ENCODE measurements at places on chromosomes 12 and 14.

DNA sequence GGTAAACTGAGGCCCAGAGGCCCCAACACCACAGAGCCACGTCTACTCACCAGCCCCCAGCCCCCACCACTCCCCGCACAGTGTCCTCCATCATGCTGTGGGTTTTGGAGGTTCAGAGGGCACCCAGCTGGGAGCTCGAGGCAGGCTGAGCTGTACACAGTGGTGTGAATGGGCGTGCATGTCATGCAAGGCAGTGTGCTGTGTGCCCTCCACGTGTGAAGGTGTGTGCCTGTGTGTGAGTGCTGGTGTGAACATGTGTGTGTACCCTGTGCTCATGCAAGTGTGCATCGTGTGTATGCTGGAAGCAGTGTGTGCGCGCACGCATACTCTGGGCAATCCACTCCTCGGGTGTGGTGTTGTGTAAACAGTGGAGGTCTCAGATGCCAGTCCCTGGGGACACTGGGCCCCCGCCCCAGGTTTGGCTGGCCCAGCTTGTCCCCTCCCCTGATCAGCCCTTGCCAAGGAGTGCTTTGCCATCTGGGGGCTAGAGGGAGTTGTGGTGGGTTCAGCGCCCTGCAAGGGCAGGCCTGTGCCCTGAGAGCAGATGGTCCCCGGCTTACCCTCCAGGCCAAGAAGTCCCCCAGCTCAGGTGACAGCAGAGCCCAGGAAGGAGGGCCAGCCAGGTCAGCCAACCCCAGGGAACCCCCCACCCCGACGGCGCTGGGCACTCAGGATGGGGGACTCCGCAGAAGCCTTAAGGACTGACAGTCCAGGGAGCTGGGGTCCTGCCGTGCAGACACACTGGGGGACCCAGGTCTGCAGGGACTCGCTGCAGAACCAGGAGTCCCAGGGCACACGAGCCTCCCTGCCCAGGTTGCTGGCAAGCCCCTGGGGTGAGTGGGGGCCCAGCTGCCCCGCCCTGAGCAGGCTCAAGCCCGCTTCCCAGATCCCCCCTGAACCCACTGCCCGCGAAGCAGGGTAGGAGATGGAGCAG lies 23.8 kb upstream of the GPR132 start:
- DNase-seq: no peak

DNA sequence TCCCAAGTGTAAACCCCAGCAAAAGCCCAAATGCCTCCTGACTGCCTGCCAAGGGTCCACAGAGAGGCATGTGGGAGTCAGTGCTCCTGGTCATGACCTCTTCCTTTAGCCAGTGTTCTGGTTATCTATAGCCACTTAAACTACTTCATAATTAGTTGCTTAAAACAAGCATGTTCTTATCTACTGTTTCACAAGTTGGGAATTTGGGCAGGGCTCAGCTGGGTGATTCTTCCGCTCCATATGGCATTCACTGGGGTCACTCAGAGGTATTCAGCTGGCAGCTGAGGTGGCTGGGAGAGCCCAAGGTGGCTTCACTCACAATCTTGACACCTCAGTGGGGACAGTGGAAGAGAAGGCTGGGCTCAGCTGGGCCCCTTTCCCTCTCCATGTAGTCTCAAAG lies 184.0 kb upstream of the RGS6 start:
- no peak for DNase-seq

DNA sequence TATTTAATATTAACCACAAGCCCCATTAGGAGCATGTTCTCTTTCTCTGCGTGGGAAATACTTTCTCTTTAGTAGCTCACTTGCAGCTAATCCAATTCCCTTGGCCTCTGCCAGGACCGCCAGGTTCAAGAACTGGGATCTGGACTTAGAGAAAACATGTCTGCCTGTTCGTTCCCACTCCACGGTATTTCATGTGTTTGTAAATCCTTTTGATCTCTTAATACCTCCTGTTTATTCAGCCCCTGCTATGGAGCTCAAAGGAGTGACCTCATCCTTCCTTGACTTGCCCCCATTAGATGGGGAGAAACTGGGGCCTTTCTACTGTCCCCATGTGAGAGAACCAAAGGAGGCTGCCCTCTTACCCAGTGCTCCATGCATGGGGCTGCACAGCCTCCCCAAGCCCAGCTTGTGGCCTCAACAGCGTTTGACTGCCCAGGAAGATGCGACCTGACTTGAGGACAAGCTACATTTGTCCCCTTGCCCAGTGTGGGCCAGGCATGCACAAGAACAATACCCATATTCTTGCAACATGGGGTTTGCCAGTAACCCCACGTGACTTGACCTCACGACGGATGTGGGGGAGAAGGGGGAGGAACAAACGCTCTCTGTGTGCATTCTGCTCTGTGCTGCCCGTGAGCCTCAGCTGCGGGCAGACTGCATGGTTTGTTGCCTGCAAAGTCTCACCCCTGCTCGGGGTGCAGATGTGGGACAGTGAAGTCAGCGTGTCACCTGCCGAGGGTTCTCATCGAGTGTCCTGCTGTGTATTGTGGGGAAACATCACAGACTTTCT lies 30.3 kb downstream of the CD9 start:
- DNase-seq: peak; percentile 41

DNA sequence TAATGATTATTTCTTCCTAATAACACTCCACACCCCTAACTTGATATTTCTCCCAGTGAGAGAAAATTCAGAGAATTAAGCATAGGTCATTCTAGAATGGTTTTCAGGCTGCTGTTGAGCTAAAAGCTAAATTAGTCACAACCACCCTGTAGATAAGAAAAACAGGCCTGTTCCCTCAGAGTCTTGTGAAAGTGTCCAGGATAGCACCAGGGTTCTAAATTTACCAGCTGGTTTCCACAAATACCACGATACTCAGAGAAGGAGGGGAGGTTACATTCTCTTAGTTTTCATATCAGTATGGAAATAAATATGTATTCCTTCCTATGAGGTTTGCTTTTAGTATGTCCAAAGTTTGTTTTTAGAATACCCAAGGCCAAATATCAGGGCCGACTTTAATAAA lies 66.0 kb upstream of the YARS2 start:
- DNase-seq: no peak

DNA sequence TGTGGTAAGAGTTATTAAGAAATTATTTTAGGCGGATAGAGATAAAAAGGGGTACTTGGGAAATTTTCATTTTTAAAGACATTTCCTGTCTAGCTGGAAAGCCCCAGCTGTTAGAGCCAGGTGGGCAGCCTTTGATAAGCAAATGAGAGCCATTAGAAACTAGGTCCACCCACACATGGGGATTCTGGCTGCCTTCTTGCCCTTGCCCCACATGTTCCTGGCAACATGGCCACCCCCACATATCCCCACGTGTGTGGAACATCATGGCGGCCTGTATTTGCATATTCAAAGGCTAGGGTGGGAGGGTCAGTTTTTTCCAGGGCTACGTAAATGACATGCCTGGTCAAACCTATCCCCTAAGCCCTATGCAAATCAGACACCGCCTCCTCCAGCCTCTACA lies 1382.1 kb downstream of the AACS start:
- DNase-seq: no peak

- no peak for DNase-seq
These were observed 333.8 kb downstream of the KCNH5 start for GRCh38 chr14:62711351-62712023.

GRCh38 chr12:20268771-20269170 lies 99.6 kb upstream of the PDE3A start:
- no peak for DNase-seq

- DNase-seq: no peak
These were observed 2.2 kb downstream of the ATP6V1D start for GRCh38 chr14:67357186-67357968.

GRCh38 chr14:32142341-32142740 lies 59.5 kb upstream of the RNU6-7 start:
- no peak for DNase-seq

DNA sequence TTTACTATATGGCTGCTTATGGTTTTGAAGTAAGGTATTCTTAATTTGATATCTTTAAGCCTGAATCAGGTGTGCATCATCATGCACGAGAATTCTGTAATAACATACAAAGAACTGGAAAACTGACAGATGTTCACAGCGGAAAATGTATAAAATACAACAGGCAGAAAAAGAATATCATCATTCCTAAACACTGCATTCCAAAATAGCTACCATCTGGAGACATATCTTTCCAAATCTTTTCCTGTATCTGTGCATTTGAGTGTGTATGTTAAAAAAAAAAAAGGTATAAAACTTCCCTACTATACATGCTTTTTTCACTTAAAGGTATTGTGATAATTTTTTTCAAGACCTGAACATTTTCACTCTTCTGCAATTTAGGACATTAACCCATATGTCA lies 13.7 kb downstream of the PTPRO start:
- no peak for DNase-seq

DNA sequence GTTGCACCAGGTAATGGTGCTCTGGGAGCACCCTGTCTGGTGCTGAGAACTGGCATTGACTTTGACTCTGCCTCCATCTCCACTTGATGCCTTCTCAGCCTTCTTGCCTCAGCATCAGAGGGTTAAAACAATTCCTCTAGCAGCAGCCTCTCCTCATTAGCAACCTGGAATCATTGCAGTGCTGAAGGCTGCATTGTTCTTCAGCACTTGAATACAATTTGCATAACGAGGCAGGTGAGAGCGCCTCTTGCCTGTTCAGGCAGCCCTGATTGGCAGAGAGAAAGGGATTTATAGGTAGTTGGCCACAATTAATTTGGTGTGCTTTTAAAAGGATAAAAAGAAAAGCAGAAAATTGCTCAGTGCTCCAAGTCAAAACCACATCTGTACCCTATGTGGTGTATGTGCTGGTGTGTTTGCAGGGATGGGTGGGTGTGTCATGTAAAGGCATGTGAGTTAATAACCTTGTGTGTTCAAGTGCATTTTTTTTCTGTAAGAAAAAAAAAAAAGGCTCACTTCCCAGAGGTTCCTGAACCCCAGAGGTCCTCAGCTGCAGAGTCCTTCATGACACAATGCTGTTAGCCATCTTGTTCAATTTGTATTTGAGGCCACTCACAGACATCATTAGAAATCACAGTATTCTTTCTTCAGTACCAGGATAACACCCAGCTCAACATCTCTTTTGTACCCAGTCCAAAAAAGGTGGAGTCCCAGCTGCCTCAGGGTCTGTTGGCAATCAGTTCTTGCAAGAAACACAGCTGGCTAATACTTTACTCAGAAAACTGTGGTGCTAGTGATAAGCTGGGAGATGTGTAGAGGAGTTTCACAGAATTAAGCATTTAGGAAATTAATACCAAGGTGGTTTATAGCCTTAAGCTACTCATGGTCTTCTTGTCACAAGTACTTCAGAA lies 385.6 kb downstream of the GRIN2B start:
- no peak for DNase-seq

DNA sequence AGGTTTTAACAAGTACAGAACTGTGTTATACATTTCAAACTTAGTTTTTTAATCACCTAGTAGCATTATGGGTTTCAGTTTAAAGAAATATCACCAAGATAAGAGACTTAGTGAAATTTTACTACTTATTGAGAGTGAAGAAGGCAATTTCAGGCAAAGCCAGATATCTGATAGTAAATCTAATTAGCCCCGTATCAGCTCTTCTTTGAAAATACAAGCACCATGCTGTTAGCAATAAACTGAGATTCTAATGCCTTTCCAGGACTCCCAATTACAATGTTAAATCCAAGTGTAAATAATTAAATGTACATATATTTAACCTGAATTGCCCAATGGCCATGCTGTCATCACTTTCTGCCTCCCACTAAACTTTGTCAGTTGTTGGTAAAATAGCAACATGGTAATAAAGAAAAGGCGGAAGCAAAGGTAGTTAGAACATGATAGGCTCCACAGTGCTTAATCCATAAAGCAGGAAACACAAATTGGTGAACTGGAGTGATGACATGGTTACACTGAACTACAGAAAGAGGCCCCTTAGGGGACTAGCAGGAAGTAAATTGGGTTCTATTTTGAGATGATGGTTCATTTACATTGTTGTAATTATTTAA lies 646.1 kb downstream of the C12orf50 start:
- no peak for DNase-seq

DNA sequence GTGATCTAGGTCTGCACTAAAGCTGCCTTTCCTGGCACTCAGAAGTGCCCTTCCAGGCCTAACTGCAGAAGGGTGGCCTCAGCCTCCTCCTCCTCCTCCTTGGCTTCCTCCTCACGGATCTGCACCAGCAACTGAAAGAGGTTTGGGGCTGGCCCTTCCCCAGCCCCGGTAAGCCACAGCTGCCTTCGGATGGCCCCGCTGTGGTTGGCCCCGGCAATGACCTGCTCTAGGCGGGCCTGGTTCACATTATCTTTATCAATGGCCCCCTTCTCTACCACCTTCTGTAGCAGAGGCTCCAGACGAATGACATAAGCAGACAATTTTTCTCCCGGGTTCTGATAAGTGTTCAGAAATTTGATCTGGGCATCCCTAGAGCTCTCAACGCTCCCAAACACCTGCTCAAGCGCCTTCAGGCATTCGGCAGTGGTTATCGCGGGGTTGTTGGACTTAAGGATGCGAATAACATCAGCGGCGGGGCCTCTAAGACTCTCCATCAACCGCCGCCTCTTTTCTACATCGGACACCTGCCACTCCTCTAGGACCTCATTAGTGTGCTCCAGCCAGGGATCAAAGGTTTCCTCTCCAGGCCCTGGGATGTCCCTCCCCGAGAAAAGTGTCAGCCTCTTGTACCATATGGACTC lies 1.5 kb downstream of the PNMA1 start:
- peak; percentile 12 for DNase-seq

DNA sequence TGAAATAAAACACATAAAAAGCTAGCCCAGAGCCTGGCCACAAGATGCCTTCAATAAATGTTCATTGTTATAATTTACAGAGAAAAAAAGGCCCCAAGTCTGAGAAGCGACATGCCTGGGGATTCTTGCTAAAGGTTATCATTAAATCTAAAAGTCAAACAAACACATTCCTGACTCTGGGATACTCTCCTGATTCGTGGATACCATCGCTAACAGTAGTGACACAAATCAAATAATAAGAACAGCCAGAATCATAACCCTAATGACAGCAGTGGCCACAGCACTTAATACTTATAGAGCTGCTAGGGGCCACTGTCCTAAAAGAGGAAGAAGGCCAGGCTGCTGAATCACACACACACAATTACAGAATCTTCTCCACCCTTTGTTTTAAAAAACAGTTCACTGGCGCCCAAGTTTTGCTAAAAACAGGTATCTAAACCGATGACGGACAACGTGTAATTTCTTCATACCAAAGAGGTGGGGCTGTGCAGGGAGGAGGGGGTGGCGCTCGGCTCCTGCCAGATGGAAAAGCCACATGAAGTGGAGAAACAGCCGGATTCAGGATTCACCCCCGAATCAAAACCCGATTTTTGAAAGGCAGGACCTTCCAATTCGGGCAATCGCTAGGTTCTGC lies 1.2 kb downstream of the CLIP1 start:
- no peak for DNase-seq

GRCh38 chr12:125399489-125399888 lies 334.3 kb downstream of the AACS start:
- DNase-seq: no peak

DNA sequence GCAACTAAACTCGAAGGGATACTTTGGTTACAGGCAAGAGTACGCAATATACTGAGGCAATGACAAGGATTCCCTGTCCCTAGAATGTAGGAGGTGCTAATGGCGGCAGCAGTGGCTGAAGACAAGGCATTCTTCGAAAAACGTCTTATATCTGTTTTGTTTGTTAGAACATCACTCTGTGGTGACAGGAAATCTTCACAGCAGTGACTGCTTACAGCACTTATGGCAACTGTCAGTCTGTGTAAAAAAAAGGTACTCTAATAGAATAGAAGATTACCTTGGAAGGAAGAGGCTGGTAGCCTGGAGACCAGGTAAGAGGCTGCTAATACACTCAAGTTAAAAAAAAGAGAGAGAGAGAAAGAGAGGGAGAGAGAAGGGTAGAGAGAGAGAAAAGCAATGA lies 131.7 kb downstream of the ST8SIA1 start:
- no peak for DNase-seq
